Ovary (tissue), 10 donors: ENCODE measurements at places on chromosomes 2 and 18. TPM values are rescaled to one million over a fixed set of nuclear protein-coding genes. Genes with fewer than 3 reads are reported as not detected.

The LGALSL gene
- polyA plus RNA-seq: 17.0 TPM

The FBXO11 gene
- 69.7 TPM for polyA plus RNA-seq

The HOXD9 gene
- 11.7 TPM for polyA plus RNA-seq

The FZD7 gene
- 34.8 TPM for polyA plus RNA-seq

The TYMS gene
- polyA plus RNA-seq: 2.8 TPM

DNA sequence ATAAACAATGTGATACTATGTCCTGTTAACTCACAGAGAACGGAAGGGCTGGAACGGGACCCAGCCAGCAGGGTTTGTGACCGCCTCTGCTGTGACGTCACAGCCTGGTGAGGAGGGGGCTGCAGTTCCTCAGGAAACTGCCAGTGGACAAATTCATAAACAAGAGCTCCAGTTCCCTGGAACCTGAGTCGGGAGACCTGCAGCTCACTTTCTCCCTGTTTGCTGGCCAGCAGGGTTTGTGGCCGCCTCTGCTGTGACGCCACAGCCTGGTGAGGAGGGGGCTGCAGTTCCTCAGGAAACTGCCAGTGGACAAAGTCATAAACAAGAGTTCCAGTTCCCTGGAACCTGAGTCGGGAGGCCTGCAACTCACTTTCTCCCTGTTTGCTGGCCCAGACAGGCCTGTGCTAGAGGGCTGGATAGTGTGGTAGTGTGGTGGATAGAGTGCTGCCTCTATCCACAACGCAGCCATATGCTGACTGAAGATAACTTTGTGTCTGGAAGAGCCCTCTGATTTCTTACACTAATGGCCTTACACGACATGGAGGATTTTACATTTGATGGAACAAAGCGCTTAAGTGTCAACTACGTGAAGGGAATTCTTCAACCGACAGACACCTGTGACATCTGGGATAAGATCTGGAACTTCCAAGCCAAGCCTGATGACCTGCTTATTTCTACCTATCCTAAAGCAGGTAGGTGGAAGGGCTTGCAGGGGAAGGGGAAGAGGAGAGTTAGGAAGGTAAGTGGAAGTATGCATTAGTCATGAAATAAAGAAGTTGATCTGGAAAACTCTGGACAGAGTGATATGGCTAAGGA lies at the start of gene SULT1C4:
Gene SULT1C4 (plus strand): TSS at position 140 of the 816 bp plus-strand sequence. CDS start 384 bp downstream, at position 524.
- H3K27ac ChIP-seq: peak within 1 kb of the TSS; percentile 30
- peaks cover 12% of the 10 kb centered on the region for H3K4me1 ChIP-seq
- peak; percentile 89 for DNase-seq
- H3K27me3 ChIP-seq: no peaks in the 10 kb centered on the region

DNA sequence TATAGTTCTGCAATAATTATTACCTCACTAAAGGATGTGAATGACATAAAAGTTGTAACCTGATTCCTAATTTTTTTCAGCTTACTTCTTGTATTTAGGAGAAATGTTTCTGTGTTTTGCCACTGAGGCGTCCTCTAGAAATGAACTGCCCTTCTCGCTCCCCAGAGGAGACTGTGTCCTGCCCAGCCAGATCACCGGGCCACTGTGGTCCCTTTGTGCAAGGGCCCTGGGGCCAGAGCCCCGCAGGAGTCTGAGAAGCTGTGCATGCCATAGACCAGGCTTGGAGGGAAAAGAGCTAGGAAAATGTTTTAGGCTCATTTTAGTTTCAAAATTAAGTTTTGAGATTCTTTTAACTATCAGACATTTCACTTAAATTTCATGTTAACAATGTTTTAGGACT lies 31.1 kb upstream of the LDLRAD4 start:
- H3K4me1 ChIP-seq: peaks cover 3% of the 10 kb centered on the region
- no peak overlapping the region for H3K4me3 ChIP-seq
- no peaks in the 10 kb centered on the region for H3K27me3 ChIP-seq
- H3K27ac ChIP-seq: no peak overlapping the region

- no peaks in the 10 kb centered on the region for H3K36me3 ChIP-seq
- H3K4me1 ChIP-seq: no peaks in the 10 kb centered on the region
- no peaks in the 10 kb centered on the region for H3K27me3 ChIP-seq
- no peak overlapping the region for H3K4me3 ChIP-seq
- DNase-seq: no peak
Observed at GRCh38 chr2:234593636-234594035, 96.8 kb upstream of the ARL4C start.

- no peaks in the 10 kb centered on the region for H3K4me1 ChIP-seq
- no peaks in the 10 kb centered on the region for H3K36me3 ChIP-seq
- H3K4me3 ChIP-seq: no peak overlapping the region
- no peaks in the 10 kb centered on the region for H3K27me3 ChIP-seq
- H3K27ac ChIP-seq: no peak overlapping the region
Observed at GRCh38 chr2:31384351-31384750, 30.2 kb downstream of the XDH start.

- no peaks in the 10 kb centered on the region for H3K27me3 ChIP-seq
- no peak within 1 kb of the TSS for H3K27ac ChIP-seq
- H3K36me3 ChIP-seq: no peaks in the 10 kb centered on the region
- DNase-seq: no peak
- H3K4me3 ChIP-seq: peak within 1 kb of the TSS; percentile 44
- H3K4me1 ChIP-seq: peaks cover 4% of the 10 kb centered on the region
Observed at GRCh38 chr2:162073888-162074631, at the start of gene DPP4. Gene DPP4 (minus strand): TSS chr2:162074215. CDS start chr2:162073981, 234 bp downstream.

- peak overlapping the region; percentile 51 for H3K4me3 ChIP-seq
- no peaks in the 10 kb centered on the region for H3K4me1 ChIP-seq
- no peaks in the 10 kb centered on the region for H3K27me3 ChIP-seq
- H3K36me3 ChIP-seq: no peaks in the 10 kb centered on the region
Observed at GRCh38 chr2:178195390-178196166, 1.3 kb downstream of the OSBPL6 start.
